ENCODE measurements at places on chromosomes 6 and 20.

GRCh38 chr6:65468307-65468706, 238.7 kb downstream of the EYS start:
- no peak for DNase-seq

DNA sequence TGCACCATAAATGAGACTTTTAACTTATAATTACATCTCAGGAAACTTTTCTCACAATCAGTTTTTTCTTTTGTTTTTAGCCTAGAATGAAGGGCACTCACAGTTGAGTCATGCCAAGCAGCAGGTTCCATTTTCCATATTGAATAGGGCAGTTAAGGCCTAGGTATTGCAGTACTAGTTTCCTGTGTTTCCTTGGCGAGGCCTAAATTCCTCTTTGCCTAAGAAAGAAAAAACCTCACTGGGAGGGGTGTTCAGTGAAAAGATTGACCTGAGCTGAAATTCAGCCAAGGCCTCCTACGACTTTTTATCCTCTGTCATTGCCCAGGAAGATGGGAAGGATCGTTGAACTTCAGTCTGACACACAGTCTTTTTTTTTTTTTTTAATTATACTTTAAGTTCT, 85.5 kb downstream of the IMPG1 start:
- no peak for DNase-seq

DNA sequence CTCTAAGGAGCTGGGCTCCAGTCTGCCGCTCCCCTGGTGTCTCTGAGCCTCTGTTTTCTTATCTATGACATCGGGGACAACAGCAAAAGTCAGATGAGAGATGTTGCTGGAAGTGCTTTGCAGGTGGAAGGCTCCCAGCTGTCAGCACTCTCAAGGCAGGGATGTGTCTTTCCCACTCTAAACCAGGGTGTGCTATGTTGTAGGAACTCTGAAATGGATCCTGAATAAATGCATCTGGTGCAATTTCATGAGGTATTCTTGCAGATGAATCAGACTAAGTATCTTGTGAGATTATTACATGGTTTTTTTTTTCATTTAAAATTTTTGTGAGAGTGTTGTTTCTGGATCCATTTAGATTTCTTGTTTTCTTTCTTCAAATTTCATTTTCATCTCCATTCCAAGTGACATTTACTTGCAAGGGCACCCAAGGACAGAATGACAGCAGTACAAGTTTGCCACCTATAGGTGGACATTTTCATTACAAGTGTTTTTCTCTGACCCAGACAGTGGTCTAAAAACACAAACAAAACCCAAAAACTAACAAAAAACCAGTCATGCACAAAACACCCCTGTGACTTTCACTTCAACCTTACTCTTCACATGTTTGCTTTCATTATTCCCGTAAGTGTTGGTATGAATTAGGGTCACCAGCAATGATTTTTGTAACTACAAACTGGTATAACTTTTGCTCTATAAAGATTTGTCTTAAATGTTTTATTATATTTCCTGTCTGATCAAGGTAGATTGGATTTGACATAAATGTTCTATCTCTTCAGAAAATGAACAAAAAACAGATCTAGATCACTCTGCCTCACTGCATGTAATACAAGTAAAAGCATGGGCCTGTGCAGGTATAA, 14.7 kb upstream of the SIM1 start:
- DNase-seq: no peak

- no peak for DNase-seq
Measured at GRCh38 chr6:317448-318144, 25.3 kb downstream of the DUSP22 start.

- no peak for DNase-seq
Measured at GRCh38 chr20:44028868-44029847, 114.5 kb downstream of the TOX2 start.

DNA sequence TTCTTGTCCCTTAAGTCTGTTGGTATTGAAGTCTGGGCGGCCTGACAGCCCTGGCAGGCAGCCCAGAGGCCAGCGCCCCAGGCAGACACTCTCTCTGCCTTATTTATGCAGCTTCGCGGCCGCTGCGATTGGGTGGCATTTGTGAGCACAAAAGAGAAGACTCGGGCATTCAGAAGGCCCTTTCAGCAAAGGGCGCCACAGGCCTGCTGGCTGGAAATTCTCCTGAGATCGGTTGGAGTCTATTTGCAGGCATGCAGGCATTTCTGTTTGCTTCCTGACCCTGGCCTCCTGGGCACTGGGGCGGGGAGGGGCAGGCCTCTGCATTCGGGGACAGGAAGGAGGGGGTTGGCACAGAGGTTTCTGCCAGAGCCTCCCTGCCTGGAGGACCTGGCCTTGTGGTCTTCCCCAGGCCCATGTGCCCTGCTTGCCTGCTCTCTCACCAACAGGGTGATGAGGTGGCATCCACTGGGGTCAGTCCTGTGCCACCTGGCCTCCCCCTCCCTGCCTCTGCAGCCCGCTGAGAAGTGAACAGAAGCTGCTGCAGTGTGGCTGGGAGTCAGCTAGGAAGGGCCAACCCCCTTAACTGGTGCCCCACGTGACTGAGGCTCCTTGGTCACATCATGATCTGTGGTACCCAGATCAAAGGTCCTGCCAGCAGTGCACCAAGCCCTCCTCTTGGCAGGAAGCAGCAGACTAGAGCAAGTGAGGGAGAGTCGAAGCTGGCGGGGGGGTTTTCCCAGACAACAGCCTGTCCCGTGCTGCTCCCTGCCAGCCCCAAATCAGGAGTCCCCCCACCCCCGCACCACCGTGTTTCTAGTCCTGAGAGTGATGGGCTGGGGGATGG, 16.6 kb upstream of the CCDC167 start:
- DNase-seq: no peak

GRCh38 chr6:4756247-4756646, 20.0 kb upstream of the CDYL start:
- no peak for DNase-seq

GRCh38 chr20:37376791-37377190, 30.9 kb downstream of the SRC start:
- DNase-seq: no peak

DNA sequence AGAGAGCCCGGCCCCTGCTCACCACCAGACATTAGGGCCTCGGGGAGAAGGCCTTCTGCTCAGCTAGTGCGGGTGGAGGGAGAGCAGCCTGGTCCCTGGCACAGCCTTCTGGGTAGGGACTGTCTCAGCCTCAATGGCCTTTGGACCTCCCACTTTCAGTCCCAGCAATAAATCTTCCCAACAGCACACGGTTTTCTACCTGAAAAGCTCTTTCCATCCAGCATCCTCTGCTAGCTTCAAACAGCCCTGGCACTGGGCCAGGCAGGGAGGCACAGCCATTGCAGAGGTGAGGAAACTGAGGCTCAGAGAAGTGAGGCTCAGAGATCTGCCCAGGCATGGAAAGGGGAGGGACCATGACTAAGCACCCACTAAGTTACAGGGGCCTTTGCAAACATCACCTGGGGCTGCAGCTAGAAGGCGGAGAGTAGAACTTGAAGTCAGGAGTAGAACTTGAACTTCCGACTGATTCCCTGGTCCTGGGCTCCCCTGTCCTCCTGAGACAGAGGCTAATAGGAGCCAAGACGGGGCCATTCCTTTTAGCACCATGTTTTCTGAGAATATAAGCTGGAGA, 43.9 kb upstream of the NOL4L start:
- DNase-seq: no peak

DNA sequence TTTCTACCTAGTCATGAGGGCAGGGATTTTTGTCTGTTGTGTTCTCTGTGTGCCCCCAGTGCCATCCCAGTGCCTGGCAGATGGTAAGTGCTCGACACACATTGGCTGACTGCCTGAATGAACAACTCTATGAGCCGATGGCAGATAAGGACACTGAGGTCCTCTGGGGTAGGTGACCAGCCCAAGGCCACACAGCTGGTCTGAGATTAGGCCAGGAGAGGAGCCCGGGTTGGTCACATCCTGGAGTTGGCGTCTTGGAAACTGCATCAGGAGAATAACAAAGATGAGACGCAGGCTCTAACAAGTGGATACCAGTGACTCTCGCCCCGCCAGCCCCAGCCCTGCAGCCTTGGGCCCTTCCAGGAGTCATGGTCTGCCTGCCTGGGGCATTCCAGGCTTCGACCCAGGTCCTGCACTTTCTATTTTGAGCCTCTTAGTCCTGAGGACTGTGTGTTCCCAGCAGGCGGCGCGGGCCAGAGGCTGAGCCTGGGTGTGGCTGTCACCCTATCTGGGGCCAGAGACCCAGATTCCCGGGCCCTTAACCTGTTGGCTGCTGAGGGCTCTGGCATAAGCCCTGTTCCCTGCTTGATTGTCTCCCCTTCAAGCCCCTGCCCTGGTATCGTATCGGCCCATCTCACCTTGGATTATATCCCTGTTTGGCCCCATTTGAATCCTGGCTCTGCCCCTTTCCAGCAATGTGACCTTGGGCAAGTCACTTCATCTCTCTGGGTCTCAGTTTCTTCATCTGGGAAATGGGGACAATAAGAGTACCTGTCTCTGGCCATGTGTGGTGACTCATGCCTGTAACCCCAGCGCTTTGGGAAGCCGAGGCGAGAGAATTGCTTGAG, 88.3 kb downstream of the CEBPB start:
- no peak for DNase-seq

GRCh38 chr6:162940426-162940825, 212.7 kb downstream of the PACRG start:
- DNase-seq: no peak

- DNase-seq: no peak
Measured at GRCh38 chr6:160028487-160029275, 59.8 kb downstream of the IGF2R start.

- DNase-seq: peak; percentile 9
Measured at GRCh38 chr20:3406481-3407039, 909 bp downstream of the DNAAF9 start.

GRCh38 chr6:134447883-134448387, 130.0 kb upstream of the SGK1 start:
- peak; percentile 22 for DNase-seq

- no peak for DNase-seq
Measured at GRCh38 chr6:123909989-123910388, 106.3 kb downstream of the NKAIN2 start.

GRCh38 chr20:57006411-57007170, 259.9 kb downstream of the BMP7 start:
- DNase-seq: no peak

DNA sequence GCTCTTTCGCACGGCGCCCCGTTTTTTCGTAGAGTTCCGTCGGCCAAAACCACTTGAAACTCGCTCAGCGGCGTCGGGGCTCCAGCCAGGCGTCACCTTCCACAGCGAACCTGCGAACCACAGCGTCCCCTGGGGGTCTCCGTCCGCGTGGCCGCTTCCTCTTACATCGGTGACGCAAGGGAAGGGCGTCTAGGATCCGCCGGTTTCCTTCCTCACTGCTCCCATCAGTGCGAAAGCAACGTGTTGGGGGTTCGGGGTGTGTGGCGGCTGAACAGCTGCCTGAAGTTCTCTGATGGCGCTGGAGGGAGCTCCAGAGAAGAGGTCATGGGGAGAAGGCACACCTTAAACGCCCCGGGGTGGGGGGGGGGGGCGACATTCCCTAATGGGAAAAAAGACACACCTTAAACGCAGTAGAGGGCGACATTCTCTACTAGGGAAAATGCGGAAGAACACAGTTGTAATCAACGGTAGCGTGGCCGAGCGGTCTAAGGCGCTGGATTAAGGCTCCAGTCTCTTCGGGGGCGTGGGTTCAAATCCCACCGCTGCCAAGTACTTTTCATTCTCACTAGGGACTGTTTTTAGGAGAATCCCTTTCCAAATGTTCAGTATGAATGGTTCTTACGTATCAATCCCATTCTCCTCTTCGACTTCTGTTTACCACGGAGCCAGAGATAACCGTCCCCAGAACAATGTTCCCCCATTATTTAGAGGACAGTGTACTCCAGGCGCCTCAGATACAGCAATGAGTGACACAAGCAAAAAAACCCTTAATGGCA, 16.4 kb downstream of the ZNF311 start:
- peak; percentile 43 for DNase-seq

DNA sequence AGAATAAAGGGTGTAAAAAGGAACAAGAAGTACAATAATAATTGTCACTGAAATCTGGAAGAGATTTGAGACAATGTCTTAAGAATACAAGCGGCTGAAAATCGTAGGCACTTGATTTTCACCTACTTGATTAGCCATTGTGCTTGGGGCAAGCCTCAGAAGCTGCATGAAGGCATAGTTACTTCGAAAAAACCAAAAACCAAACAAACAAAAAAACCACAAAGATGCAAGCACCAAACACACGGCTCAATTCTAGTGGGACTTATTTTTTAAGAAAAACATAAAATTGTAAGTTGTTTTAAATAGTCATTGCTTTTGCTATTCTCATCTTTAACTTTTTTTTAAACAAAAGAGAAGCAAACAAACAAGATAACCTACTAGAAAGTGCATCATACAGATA, 235.6 kb downstream of the OGFRL1 start:
- DNase-seq: no peak

DNA sequence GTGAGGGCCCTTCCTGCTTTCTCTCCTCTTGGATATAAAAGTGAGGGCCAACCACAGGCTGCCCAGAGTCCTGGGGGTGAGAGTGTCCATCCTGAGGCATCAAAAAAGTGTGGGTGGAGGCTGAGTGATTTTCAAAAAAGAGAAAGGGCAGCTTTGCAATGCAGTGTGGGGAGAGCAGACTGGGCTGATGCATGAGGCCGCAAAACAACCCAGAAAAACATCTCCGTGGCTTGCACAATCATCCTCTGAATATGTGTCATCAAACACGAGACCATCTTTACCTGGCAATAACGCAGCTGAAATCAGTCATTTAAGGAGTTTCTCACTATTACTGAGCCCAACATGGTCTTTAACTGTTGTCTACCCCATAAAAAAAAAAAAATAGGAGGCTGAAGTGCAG, 191.2 kb upstream of the SOX4 start:
- DNase-seq: no peak

DNA sequence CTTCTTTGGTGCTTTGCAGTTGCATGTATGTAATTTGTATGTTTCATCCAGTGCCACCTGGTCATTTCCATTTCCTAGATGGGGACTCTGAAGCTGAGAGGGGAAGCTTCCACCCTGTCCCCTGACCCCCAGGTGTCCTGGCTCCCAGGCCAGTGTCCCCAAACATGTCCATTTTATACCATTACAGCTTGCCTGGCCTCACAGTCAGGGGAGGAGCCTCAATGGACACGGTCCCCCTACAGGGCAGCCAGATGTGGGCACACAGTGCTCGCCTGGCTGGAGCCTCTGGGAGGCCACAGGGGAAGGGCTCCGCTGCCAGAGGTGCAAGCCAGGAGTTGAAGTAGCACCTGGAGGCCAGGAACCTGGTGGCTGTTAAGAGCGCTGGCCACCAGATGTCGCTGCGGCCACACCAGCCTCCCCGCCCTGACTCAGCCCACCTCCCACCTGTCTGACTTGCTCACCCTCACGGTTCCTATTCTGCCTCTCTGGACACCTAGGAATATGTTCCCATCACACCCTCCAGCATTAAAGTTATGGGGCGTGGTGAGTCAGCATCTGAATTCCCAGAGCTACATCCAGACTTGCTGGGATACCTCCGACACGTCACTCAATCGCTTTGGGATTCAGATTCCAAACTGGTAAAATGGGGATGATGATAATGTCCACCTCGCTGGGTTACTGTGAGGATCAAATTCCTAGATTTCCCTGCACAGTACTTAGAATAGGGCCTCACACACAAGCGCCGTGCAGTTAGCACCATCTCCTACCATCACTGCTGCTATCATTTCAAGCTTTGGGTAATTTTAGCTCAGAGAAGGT, 107.4 kb downstream of the SULF2 start:
- DNase-seq: peak; percentile 3

GRCh38 chr6:161815965-161816364, 542.1 kb upstream of the AGPAT4 start:
- DNase-seq: no peak

- DNase-seq: no peak
Measured at GRCh38 chr6:366389-367297, 24.9 kb upstream of the IRF4 start.

GRCh38 chr6:3320238-3320811, 61.6 kb downstream of the PSMG4 start:
- DNase-seq: no peak

Data from bone marrow (tissue), 2 donors.